Stimulated activated CD8-positive, alpha-beta memory T cell treated with anti-CD3 and anti-CD28 coated beads, Interleukin-7, amount 100 ng/mL, for 1 hour (primary cell): ENCODE measurements at places on chromosomes 12 and 14.

DNA sequence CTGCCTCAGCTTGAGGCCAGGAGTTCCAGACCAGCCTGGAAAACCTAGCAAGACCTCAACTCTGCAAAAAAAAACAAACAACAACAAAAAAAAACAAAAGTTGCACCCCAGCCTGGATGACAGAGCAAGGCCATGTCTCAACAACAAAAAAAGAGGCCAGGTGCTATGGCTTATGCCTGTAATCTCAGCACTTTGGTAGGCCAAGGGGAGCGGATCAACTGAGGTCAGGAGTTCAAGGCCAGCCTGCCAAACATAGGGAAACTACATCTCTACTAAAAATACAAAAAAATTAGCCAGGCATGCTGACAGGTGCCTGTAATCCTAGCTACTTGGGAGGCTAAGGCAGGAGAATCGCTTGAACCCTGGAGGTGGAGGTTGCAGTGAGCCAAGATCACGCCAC lies 6.5 kb upstream of the SLC2A14 start:
- no peak for DNase-seq

- no peak for DNase-seq
Observed at GRCh38 chr12:1724250-1724649, 33.4 kb downstream of the ADIPOR2 start.

DNA sequence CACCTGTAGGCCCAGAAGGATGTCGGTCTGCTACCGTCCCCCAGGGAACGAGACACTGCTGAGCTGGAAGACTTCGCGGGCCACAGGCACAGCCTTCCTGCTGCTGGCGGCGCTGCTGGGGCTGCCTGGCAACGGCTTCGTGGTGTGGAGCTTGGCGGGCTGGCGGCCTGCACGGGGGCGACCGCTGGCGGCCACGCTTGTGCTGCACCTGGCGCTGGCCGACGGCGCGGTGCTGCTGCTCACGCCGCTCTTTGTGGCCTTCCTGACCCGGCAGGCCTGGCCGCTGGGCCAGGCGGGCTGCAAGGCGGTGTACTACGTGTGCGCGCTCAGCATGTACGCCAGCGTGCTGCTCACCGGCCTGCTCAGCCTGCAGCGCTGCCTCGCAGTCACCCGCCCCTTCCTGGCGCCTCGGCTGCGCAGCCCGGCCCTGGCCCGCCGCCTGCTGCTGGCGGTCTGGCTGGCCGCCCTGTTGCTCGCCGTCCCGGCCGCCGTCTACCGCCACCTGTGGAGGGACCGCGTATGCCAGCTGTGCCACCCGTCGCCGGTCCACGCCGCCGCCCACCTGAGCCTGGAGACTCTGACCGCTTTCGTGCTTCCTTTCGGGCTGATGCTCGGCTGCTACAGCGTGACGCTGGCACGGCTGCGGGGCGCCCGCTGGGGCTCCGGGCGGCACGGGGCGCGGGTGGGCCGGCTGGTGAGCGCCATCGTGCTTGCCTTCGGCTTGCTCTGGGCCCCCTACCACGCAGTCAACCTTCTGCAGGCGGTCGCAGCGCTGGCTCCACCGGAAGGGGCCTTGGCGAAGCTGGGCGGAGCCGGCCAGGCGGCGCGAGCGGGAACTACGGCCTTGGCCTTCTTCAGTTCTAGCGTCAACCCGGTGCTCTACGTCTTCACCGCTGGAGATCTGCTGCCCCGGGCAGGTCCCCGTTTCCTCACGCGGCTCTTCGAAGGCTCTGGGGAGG lies at the start of gene LTB4R:
Gene LTB4R, plus strand, starts transcription at position 857 of the 959 bp plus-strand sequence. CDS start 4,150 bp downstream, outside the sequence.
- DNase-seq, result no peak

GRCh38 chr14:90788031-90788430 lies 28.2 kb downstream of the TTC7B start:
- DNase-seq, result no peak

- DNase-seq, result no peak
Observed at GRCh38 chr12:117282490-117282889, 78.9 kb downstream of the NOS1 start.

- no peak for DNase-seq
Observed at GRCh38 chr12:27460471-27460978, 14.0 kb downstream of the SMCO2 start.

DNA sequence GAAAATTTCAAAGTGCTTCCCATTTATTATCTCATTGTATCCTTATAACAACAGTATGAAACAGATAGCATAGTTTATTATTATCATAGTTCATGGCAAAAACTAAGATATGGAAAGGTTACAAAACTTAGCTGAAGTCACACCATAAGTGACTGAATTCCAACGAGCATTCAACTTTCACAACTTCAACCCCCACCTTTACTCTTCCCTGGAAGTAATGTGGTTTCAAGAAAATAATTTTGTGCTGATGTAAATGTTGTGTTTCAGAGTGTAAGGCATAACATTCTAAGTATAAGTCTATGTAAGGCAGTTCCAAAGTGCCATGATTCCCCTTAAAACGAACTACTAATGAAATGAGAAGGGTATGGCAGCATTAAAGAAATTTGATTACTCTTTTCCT lies 454.5 kb downstream of the BCAT1 start:
- no peak for DNase-seq

- no peak for DNase-seq
Observed at GRCh38 chr14:89125216-89125615, 291.8 kb downstream of the FOXN3 start.

DNA sequence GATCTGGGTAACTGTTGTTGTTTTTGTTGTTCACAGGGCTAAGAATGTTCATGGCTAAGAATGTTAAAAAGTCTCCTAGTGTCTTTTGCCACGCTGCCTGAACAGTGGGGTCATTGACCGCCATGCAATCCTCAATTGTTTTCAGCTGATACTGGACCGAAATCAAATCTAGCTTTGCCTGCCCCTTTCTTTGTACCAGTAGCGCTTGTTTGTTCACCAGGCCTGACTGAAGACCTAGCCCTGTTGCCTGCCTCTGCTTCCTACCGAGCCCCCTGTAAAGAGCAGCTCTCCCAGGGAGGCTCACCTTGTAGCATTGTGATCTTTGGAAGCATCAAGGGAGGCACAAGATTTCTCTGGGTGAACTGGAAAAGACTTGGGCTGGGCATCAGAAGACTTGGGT lies 6.7 kb downstream of the PSEN1 start:
- DNase-seq, result no peak

- no peak for DNase-seq
Observed at GRCh38 chr12:90287585-90287984, 578.9 kb upstream of the ATP2B1 start.

DNA sequence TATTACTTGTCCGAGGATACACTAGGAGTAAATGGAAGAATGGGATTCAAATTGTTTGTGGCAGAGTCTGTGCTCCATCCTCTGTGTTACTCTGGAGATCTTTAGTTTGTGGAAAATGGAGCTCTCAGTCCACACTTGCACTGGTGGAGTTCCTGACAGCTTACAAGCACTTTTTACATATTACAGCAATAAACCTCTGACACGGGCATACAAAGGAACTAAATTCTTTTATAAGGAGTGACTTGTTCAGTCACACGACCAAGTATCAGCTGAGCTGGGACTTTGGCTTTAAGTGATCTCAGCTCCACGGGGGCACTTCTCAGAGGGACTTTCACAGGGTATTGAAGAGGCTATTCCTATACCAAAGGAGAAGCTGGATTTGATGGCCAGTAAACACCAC lies 417.5 kb downstream of the LRIG3 start:
- DNase-seq, result no peak

DNA sequence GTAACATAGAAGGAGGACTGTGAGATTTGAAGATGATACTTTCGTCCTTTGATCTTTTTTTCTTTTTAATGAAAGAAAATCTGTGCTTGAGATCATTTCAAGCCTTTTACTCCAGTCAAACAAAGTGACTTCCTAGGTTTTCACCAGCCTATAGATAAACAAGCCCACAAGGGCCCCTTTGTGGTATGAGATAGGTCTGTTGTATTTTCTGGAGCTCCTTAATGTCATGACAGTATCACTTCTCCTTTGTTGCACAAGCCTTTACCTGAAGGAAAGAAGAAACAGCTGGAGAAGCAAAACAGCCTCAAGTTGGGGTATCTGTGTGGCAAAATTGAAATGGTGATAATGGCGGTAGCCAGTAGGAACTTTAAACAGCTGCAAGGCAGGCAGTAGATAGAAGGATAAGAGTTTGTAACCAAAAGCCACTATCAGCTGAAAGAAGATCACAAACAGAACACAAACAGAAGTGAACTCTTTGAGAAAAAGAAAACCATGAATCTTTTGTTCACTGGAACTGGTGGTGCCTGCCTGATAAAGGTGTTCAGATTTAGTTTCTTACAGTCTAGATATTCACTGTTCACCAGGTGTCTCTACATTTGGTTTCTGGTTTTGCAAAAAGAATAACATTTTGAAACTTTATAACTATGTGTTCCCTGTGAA lies 96.8 kb downstream of the LGR5 start:
- no peak for DNase-seq

DNA sequence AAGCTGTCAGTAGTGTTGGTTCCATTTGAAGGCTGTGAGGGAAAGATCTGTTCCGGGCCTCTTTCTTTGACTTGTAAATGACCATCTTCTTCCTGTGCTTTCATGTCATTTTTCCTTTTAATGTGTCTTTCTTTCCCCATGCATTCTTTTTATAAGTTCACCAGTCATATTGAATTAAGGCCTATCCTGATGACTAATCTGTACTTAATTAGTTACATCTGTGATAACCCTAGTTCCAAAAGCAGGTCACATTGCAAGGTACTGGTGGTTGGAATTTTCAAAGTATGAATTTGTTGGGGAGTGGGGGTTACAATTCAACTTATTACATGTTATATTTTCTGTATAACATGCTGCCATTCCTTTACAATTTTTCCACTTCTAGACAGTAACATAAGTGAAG lies 1642.1 kb upstream of the FLRT2 start:
- no peak for DNase-seq
